T-helper 2 cell (primary cell): ENCODE measurements at places on chromosomes 16 and 17.

DNA sequence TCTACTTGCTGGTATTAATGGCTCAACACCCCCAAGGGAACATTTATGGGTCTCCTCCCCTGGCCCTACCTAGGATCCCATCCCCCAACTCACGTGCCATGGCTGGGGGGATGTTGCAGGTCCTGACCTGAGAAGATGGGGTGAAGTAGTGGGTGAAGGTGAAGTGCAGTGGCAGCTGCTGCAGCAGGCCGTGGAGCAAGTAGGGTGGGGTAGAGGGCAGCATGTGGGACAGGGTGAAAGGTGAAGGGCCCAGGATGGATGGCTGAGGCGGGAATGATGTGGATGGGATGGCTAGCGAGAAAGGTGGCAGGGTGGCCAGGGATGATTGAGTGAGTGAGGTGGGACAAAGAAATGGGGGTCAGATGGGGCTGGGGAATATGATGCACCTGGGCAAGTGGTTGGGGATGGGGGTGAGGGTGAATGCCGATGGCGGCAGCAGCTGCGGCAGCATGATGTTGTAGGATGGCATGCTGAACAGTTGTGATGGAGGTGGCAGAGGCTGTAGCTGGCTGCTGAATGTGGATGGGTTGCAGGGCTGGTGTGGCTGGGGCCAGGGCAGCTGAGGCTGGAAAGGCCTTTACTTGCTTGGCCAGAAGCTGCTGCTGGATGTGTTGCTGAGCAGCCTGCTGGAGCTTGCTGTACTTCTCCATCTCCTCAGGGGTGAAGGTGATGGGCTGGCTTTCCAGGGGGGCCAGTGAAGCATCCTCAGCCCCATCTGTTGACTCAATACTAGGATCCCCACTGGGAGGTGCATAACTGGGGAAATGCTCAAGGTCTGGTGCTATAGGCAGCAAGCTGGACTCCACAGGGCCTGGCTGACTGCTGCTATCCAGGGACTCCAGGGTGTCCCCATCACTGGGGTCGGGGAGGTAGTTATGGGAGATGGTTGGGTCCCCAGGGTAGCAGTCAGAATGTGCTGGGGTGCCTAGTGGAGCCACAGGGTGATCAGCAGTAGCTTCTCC is 8.3 kb upstream of the ITGA2B start:
- DNase-seq: no peak

DNA sequence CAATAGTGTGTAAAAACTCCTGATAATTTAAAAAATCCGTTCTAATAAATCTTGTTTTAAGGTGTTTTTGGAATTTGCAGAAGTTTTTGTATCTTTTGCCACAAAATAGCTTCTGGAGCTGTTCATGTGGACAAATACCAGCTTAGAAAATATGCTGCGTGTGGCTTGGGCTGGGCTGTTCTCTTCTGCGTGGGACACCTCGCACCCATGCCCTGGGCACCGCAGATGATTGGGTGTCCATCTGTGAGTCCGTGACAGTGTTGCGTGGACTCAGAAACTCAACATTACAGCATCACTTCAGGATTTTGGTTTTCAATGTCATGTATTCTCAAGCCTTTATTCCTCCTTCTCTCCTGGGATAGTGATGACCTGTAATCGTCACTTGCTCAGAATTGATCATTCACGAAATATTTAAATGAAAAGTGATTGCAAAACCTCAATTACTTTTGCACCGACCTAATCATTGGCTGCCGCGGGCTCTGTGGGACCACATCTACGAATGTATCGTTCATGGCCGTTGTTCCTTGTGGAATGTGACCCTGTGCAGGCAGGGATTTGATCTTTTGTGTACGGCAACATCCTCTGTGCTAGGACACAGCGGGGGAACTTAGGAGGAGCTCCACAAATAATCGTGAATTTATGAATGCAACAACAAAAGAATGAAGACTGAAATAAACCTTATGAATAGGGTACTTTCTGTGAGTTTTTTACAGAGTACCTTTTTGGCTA is 210.3 kb upstream of the FOXF1 start:
- no peak for DNase-seq

DNA sequence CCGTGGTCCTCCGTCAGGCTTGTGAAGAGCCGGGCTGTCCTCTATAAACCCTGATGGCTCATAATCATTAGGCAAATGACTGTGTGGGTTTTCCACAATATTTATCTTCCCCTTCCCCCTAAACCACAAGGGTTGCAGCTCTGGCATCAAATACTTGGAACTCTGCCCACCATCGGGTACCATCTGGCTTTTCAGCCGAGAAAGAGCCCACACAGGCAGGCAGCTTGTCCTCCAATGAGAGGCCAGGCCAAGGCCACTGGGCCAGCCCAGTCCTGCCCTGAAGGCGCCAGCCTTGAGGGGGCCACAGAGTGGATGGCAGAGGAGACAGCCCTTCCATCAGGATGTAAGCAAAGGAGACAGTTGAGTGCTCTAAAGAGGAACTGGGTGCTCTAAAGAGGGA is 31.8 kb upstream of the NAT9 start:
- DNase-seq: no peak

DNA sequence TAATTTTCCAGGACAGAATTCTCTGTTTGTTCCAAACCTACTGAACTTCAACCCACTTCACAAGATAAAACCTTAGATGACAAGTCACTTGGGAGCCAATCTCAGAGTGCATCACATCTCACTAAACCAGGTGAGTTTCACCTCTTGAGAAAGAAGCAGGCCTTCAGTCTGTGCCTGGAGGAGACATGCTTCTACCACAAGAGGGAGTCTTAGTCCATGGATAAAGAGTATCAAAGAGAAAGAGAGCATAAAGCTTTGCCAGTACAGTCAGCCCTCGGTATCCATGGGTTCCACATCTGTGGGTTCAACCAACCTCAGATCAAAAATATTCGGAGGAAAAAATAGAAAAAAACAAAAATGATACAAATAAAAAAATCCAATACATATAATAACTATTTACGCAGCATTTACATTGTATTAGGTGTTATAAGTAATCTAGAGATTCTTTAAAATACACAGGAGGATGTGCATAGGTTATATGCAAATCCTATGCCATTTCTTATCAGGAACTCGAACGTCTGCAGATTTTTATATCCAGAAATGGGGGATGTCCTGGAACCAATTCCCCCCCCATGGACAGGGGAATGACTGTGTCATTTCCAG is 37.7 kb downstream of the DUSP14 start:
- no peak for DNase-seq

GRCh38 chr17:75075597-75076336 is 12.0 kb upstream of the SLC16A5 start:
- no peak for DNase-seq

GRCh38 chr17:83109793-83110645 is 30.6 kb downstream of the METRNL start:
- DNase-seq: no peak

GRCh38 chr16:7227229-7227721 is 105.4 kb upstream of the RBFOX1 start:
- DNase-seq: no peak

DNA sequence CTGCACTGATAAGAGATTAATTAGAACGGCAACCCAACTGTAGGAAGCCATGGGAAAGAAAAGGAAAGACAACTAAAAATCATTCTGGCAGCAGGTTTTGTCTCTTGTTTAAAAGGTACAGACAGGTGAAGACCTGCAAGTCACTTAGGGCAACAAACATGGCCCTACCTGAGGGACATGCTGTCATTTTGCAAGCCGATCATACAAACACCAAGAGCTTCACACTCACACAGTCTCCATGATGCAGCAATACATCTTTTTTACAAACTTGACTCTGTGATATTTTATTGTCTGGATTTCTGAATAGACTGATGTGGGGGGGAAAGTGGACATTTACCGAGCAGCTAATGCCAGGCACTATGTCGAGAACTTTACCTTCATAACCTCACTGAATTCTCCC is 101.8 kb downstream of the PARN start:
- DNase-seq: no peak

DNA sequence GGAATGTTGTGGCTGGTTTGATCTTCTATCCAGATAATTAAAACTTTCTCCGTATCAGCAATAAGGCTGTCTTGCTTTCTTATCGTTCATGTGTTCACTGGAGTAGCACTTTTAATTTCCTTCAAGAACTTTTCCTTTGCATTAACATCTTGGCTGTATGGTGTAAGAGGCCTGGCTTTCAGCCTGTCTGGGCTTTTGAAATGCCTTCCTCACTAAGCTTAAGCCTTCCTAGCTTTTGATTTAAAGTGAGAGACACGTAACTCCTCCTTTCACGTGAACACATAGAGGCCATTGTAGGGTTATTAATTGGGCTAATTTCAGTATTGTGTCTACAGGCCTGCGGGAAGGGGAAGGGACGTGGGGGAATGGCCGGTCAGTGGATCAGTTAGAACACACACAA is 42.9 kb downstream of the MSI2 start:
- no peak for DNase-seq

- DNase-seq: no peak
Observed at GRCh38 chr16:72125635-72126428, 32.2 kb downstream of the DHX38 start.

- no peak for DNase-seq
Observed at GRCh38 chr16:88320947-88321634, 61.7 kb upstream of the ZNF469 start.
